ENCODE measurements at places on chromosomes 6 and 20.

GRCh38 chr6:160363016-160363996 lies 15.1 kb downstream of the SLC22A3 start:
- no peak for DNase-seq

GRCh38 chr6:126886106-126886505 lies 232.4 kb upstream of the RSPO3 start:
- no peak for DNase-seq

GRCh38 chr20:36336204-36336603 lies 30.1 kb downstream of the DLGAP4 start:
- DNase-seq = no peak

DNA sequence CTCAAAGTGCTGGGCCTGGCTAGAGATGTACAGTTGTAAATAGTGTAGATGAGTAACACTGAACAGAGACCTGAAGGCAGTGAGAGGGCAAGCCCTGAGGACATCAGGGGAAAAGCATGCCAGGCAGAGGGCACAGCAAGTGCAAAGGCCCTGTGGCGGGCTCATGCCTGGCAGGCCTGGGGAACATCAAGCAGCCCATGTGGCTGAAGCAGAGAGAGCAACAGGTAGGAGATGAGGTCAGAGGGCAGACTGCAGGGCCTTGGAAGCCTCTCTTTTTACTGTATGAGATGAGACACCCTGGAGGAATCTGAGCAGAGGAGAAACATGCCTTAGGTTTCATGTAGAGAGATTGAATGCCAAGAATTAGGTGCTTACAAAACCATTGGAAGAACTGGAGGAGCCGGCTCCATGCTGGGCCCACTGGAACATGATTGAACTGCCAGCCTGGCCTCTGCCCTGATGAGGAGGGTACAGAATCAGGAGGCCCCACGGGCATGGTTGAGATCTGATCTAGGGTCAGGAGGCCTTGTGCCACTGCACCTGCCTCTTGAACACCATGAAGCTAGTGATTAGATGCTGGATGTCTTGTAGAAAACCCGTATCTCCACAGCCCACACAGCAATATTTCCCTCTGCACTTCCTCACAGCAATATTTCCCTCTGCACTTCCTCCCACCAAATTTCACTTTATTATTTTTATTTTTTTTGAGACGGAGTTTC lies 5.9 kb upstream of the HMGA1 start:
- DNase-seq = no peak

- DNase-seq = no peak
Measured at GRCh38 chr6:163741743-163742363, 327.3 kb downstream of the QKI start.

GRCh38 chr6:163249651-163250101 lies 164.8 kb upstream of the QKI start:
- DNase-seq = no peak

GRCh38 chr6:115882174-115882573 lies 178.5 kb downstream of the FRK start:
- DNase-seq = no peak

GRCh38 chr6:18962361-18962905 lies 575.3 kb downstream of the RNF144B start:
- DNase-seq = no peak

GRCh38 chr6:145813285-145814034 lies 1.1 kb downstream of the FBXO30 start:
- no peak for DNase-seq

- DNase-seq = no peak
Measured at GRCh38 chr20:52083627-52084232, 107.8 kb downstream of the ZFP64 start.

DNA sequence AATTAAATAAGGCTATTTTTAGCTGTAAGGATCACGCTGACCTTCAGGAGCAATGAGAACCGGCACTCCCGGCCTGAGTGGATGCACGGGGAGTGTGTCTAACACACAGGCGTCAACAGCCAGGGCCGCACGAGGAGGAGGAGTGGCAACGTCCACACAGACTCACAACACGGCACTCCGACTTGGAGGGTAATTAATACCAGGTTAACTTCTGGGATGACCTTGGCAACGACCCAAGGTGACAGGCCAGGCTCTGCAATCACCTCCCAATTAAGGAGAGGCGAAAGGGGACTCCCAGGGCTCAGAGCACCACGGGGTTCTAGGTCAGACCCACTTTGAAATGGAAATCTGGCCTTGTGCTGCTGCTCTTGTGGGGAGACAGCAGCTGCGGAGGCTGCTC lies 84.0 kb downstream of the RAMACL start:
- DNase-seq = no peak

- DNase-seq = peak; percentile 95
Measured at GRCh38 chr6:10412461-10413261, 2.2 kb downstream of the TFAP2A start.

DNA sequence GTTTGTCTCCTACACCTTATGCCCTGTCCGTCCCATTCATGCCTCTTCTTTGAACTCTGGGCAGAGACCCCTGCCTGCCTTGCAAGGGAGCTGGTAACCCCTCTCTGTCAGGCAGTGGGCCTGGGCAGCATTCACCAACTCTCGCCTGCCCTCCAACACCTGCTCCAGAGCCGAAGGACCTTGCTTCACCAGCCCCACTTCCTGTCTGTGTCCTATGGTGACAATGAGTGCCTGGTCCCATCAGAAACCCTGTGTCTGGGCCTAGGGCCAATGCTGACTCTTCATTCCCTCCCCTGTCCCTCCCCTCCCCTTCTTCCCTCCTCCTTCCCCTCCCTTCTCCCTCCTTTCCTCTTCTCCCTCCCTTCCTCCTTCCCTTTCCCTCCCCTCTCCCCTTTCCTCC lies 22.8 kb upstream of the PCMTD2 start:
- DNase-seq = no peak
